ENCODE measurements at places on chromosomes 1 and 21.

DNA sequence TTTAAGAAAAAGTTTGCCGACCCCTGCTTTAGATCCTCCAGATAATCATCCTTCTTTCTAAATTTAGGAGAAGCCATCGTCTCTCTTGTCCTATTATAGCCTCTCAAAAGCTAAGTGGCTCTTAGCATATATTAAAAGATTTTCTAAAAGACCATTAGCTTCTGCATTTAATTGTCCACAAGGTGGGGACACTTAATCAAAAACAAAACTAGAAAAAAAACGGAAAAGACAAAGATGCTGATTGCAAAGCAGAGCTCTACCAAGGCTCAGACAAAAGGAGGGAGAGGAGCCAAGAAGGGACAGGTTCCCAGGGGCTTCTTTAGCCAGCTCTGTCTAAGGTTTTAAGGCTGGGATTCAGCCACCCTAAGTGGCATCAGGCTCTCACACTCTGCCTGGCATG, 128.3 kb upstream of the HMGB4 start:
- peak; percentile 70 for DNase-seq

GRCh38 chr1:184970691-184971161, 3.6 kb downstream of the NIBAN1 start:
- DNase-seq, result no peak

DNA sequence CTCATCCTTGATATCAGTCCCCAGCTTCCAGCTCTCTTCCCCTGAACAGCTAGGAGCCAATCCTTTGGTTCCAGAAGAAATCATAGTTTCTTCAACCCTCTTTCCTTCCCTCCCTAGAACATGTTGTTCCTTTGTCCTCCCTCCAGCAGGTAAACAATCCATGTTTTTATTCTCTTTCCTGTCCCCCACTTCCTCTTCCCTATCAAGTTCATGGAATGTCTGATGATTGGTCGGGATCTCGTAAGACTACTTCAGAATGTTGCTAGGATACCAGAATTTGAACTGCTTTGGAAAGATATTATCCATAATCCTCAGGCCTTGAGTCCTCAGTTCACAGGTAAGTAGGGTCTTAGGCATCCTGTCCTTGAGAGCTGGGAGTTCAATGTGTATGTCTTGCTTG, 23.1 kb upstream of the SLC27A3 start:
- DNase-seq, result no peak

DNA sequence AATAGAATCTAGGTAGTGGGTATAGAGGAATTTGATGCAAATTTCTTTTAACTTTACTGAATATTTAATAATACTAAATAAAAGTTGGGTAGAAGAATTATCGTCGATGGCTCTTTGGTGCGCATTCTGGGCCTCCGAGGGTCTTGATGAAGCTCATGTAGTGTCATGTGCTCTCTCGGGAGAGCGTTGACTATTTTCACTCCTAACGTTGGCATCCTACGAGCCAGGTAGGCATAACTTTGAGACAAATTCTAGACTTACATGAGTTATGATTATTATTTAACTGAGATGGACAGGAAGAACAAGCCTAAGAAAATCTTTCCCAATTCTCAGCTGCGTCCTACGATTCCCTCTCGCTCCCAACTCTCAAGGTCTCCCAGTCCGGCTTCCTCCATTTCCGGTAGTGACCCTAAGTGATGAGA, 550 bp upstream of the PCAT6 start:
- no peak for DNase-seq

DNA sequence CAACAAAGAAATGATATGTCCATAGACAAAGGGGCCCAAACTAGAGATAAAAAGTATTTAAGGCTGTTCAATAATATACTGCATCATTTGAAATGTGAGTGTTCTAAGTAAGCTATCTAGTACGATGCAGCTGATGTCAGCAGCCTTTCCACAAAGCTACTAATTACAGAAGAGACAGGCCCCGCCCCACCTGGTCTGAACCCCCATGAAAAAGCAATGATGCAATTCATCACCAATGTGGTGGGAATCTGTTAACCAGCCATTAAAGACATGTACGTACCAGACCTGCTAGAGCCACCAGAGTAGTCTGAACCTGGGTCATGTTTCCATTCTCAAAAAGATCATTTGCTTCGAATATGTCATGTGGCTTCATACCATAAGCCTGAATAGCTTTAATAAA, 25.1 kb downstream of the CNN3 start:
- no peak for DNase-seq

All from fibroblast of the aortic adventitia (primary cell).